ENCODE measurements at places on chromosomes 4 and X. TPM values are rescaled to one million over a fixed set of nuclear protein-coding genes. Genes with fewer than 3 reads are reported as not detected.

Gene FDCSP
- total RNA-seq: not detected

Gene HTR2C
- not detected for total RNA-seq

Gene RAB33A
- not detected for total RNA-seq

Gene HSPA4L
- 27.0 TPM for total RNA-seq

GRCh38 chrX:55919367-55920221 is 202.0 kb downstream of the RRAGB start:
- no peak for DNase-seq

- DNase-seq: no peak
These were observed 87.6 kb upstream of the PLAC1 start for GRCh38 chrX:134745636-134746409.
